ENCODE measurements at places on chromosomes 13 and 19.

- DNase-seq = no peak
These were observed 202.4 kb downstream of the ITGBL1 start for GRCh38 chr13:101654883-101655282.

- no peak for DNase-seq
These were observed 5.1 kb upstream of the MKNK2 start for GRCh38 chr19:2055931-2056836.

DNA sequence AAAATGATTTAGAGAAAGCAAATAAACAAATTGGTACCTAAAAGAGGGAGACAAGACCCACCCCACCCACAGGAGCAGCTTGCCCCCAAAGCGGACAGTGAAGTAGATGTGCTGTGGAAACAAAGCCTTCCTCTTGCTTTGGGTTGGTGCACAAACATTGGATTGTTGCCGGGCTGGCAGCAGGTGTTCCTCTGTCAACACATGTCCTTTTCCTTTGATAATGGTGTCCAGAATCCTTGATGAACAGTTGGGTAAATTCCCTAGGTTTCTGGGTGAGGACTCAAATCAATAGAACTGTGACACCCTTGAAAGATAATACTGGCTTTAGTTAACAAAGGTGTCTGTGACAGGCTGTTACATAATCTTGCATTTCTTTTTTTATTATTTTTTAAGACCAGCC is 311.8 kb downstream of the SPRY2 start:
- DNase-seq = no peak

GRCh38 chr13:28320884-28321574 is 173.9 kb downstream of the FLT1 start:
- DNase-seq = no peak

- no peak for DNase-seq
These were observed 6.7 kb downstream of the PRR12 start for GRCh38 chr19:49597703-49597974.

GRCh38 chr19:13329766-13330165 is 176.5 kb downstream of the CACNA1A start:
- DNase-seq = no peak

DNA sequence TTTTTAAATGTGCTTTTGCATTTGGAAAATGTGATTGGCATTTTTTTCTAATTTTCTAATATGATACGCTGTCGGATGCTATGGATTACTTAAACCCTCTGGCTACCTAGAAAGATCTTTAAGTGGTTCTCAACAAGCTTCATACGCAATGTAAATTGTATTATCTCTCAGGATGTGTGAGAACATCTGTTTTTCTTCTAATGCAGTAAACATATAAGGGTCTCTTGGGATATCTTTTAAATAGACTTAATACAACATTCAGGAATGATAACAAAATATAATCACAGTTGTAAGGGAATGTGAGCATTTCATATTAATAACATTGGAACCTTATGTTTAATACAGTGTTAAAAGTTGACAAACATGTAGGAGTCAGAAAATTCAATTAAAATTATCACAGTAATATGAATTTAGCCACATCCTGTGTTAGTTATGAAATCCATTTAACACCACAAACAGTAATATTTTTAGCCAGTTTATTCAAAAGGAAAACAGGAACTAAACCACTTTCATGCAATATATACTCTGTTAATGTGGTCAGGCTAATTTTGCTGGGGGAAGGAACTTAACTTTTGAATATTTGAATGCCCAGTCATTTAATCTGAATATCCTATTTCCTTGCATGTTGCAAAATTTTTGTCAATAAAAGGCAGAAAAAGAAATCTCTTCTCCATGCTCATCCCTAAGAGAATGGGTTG is 15.0 kb upstream of the ALOX5AP start:
- DNase-seq = no peak

DNA sequence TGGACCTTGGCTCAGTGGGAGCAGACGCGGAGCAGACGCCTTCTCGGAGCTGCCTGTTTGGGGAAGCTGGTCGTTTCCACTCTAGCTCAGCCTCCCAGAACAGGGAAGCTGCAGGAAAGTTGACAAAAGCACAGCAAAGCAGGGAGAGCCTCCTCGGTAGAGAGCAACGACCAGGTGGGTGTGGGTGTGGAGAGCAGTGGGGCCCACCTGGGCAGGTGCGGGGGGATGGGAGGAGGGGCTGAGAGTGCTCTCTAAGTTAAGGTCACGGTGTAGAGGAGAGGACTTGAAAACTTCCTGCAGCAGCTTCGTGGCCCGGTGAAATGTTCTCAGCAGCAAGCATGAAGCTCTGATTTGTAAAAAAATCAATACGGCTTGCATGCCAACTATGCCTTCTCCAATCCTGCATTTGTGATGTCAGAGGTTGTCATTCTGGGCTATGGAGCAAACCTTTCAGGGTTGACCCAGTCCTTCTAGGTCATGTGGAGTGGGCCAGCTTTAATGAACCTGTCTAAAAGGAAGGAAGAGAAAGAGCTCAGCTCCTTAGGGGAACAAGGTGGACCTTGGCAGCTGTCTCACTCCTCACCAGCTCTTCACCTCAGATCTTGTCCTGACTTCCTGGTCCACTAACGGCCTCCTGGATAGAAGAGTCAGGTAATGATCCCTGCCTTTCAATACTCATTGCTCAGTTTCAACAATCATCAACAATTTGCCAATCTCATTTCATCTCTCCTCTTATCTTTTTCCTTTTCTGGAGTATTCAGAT is 85.8 kb upstream of the UBL3 start:
- DNase-seq = no peak

DNA sequence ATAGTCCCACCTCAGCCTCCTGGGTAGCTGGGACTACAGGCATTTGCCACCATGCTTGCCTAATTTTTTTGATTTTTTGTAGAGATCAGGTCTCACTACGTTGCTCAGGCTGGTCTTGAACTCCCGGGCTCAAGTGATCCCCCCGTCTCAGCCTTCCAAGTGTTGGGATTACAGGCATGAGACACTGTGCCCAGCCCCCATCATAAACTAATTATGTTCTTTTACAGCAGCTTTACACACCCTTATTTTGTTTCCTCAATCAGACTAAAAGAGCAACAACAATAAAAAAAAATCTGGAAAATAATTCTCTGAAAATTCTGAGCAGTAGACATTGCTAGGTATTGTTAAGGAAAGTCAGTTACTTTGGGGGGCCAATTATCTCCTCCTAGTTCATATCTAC is 35.7 kb downstream of the STARD13 start:
- no peak for DNase-seq

GRCh38 chr19:15304140-15304705 is 28.1 kb downstream of the BRD4 start:
- no peak for DNase-seq

DNA sequence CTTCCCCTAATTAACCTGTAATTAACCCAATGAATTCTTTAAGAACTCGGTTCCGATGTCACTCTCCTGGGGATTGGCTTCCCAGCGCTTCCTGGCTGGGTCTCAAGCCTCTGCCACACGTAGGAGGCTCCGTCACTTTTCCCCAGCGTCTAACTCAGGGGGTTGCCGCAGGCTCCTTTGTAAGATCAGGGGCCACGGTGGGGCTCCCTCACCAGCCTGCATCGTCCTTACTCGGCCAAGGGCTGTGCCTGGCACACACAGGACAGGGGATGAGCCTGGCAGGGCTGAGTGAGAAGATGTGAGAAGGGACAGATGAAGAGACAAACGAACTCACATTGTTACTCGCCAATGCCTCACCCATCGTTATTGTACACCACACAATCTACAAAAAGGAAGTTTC is 20.9 kb upstream of the ATP11A start:
- no peak for DNase-seq

GRCh38 chr13:44734201-44734707 is 158.1 kb upstream of the TSC22D1 start:
- no peak for DNase-seq

DNA sequence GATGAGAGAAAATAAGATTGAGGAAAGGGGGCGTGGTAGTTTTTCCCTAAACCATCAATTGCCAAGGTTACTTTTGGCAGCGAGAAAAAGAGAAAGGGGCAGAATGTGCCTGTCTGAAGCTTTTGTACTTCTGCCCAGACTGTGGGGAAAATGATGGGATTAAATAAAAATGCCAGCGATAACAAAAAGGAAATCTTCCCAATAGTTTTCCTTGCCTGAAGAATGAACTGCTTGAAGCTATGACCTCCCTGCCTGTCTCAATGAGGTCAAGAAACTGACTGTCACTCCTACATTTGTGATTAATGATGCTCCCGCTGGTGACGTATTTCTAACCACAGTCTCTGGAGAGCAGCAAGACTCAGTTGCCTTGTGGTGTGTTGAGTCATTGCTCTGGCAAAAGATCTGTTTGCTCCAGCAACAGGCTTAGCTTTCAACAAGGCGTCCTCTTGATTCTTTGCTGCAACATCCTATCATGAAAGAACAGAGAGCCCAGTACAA is 1051.5 kb downstream of the DIAPH3 start:
- DNase-seq = no peak

DNA sequence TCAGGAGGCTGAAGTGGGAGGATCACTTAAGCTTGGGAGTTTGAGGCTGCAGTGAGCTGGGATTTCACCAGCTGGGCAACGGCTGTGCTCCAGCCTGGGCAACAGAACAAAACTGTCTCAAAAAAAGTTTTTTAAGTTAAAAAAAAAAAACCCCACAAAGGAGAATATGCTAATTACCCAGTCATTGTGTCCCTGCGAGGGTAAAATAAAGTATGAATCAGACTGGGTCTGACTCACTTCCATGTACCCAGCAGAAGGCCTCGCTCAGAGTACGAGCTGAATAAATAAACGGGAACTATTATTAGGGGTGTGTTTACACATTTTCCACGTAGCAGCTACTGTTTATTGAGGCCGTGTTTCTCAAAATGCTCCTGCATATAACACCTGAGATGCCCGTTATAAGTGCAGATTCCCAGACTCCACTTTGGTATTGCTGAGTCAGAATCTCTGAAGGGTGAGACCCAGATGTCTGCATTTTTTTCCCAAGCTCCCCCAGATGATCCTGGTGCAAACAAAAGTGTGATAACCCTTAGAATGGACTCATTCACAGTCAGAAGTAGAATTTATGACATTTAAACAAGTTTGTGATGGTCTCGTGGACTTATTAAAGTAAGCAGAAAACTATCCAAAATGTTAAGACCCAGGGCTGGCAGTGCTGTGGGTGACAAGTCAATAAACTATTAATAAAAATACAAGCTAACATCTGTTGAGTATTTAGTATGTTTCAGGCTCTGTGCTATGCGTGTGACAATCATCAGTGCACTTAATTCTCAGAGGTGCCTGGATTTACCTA is 28.2 kb downstream of the KCNC3 start:
- no peak for DNase-seq

GRCh38 chr13:98343461-98343860 is 166.4 kb upstream of the RNF113B start:
- no peak for DNase-seq

GRCh38 chr13:83878691-83879430 is 3.4 kb downstream of the SLITRK1 start:
- no peak for DNase-seq

GRCh38 chr13:51590971-51591627 is 6.8 kb downstream of the WDFY2 start:
- DNase-seq = peak; percentile 74

GRCh38 chr13:80389073-80390038 is 48.4 kb upstream of the SPRY2 start:
- DNase-seq = no peak

DNA sequence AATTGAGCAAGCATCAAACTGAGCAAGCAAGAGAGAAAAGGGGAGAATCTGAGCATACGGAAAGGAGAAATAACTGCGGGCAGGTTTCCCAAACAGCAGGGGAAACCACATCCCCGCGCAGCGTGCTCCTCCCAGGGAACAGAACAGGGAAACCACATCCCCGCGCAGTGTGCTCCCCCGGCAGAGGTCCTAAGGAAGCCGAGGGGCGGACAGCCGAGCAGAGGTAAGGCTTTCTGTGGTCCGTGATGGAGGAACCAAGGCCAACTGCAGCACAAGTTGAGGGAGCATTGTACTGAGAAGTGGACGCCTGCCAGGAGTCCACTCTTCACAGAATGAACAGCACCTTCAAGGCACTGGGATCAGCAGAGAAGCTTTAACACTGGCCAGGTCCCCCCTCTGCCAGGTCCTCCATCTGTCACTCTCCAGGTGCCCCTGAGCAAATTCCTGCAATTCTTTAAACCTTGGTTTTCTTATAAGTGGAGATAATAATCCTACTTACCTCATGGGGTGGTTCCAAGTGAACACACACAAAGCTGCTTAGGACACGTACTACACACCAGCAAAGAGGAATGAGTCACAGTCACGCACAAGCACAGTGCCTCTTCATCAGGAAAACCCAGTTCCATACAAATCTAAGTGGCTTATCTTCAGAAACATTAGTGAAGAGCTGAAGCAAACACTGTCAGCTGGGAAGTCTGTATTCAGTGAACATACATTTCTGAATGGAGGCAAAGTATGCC is 23.0 kb upstream of the LAMP1 start:
- DNase-seq = no peak

- peak; percentile 31 for DNase-seq
These were observed 6.8 kb downstream of the DOHH start for GRCh38 chr19:3493651-3494050.

- DNase-seq = no peak
These were observed 4.1 kb upstream of the ZIC5 start for GRCh38 chr13:99975626-99976025.

GRCh38 chr13:35039012-35039411 is 96.9 kb downstream of the NBEA start:
- no peak for DNase-seq

DNA sequence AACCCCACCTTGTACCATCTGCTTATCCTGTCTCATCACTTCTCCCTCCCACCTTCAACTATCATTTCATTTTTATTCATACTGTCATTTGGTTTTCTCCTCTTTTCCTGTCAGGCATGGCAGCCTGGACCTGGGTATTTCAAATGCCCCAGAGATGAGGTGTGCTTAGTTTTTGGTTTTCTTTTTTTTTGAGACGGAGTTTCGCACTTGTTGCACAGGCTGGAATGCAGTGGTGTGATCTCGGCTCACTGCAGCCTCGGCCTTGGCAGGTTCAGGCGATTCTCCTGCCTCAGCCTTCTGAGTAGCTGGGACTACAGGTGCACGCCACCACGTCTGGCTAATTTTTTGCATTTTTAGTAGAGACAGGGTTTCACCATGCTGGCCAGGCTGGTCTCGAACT is 5.8 kb downstream of the PDS5B start:
- no peak for DNase-seq

- DNase-seq = no peak
These were observed 7.1 kb upstream of the EPN1 start for GRCh38 chr19:55667958-55668357.

- no peak for DNase-seq
These were observed 230.5 kb downstream of the FGF9 start for GRCh38 chr13:21901336-21901735.

Data from K562 (cell line).